ENCODE measurements at places on chromosomes 2 and 18.
A peak's percentile ranks its signal among the peaks of the same experiment; 100 is the strongest.

GRCh38 chr2:48496849-48497248 lies 33.1 kb upstream of the STON1 start:
- no peak for DNase-seq

DNA sequence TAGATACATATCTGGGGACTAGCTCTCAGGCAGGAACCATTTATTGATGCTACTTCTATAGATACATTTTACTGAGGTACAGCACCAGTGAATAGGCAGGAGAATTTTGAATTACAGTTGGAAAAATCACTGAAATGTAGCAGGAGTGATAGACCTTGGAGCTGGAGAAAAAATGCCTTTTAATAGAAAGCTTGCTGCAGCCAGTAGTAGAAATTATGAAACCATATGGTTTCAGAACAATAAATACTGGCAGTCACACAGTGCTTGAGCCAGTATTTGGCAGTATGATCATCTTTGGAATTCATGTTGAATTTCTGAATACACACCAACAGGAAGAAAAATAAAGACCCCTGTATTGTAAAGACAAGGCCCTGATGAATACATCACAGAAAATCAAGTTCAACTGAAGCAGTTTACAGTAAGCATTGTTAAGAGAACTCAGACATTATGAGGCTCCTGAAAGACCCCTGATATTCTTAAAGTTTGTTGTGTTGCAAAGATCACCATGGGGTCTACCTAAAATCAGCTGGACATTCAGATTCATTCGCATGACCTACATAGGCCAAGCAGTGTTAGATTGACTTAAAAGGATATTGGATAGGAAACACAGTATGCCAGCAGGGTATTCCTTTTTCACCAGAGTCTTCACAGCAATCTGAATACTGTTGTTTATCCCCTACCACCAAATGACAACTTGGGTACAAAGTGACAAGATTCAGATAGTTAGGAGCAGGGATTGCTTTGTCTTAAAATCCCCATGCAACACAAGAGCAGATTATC lies 139.0 kb downstream of the EHBP1 start:
- no peak for DNase-seq

- DNase-seq: no peak
Observed at GRCh38 chr2:191061381-191061980, 47.5 kb upstream of the STAT1 start.

DNA sequence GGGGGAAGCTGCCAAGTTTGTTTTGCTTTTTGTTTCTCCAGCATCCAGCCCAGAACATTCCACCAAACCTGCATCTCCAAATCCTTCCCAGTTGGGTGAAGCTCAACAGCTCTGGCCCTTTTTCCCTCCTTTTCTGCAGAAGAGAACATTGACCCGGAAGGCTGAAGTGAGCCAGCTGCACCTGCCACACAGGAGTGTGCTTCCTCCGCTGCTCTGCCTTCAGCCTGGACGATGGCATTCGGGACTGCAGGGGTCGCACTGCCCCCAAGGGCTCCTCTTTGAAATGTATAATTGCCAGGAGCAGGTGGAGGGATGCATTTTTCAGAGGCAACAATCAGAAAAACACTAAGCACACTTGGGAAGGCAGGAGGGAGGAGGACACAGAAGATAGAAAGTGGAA lies 41.8 kb downstream of the ST8SIA5 start:
- DNase-seq: no peak

- no peak for DNase-seq
Observed at GRCh38 chr2:150589681-150590080, 102.2 kb upstream of the RND3 start.

- no peak for DNase-seq
Observed at GRCh38 chr2:127820080-127820668, 9.2 kb upstream of the WDR33 start.

DNA sequence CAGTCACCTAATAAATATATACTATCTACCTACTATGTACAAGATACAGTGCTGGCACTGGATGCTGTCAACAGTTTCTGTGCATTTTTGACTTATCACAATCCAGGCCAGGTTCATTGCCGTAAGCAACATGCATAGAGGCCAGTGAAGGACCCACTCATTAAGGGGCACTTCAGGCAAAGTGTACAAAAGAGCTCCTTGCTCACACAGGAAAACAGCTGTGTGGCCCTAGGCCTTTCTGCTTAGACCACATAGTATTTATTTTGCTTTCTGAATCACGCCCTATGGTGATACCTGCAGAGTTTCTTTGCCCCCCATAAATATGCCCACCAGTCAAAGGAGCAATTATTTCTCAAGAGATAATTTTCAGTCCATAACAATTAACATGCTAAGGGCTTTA lies 39.6 kb upstream of the STAT4 start:
- no peak for DNase-seq

DNA sequence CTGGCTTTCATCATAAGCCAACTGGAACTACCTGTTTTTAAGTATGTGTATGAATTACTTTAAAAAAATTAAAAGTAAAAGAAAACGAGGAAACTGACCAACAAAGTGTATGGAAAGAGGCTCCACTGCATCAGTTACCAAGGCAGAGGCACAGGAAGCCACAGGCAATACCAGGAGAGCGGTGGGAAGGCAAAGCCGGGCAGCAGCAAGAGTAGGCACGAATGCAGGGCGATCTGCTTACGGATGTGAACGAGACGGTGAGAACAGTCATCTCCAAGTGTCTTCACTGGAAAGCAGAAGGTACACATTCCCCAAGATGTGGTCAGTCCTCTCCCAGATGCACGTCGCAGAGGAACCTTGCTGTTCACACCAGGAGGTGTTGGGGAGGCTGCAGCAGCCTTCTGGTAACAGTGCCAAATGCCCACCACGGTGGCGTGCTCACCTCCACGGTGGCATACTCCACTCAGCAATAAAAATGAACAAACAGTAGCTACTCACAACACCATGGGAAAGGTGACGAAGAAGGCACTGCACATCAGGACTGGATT lies 43.1 kb downstream of the HS6ST1 start:
- no peak for DNase-seq

GRCh38 chr2:118549503-118549902 lies 297.9 kb downstream of the EN1 start:
- DNase-seq: no peak

- DNase-seq: no peak
Observed at GRCh38 chr18:24818441-24818840, 358.0 kb downstream of the HRH4 start.

- no peak for DNase-seq
Observed at GRCh38 chr2:67669766-67670165, 272.6 kb downstream of the ETAA1 start.

DNA sequence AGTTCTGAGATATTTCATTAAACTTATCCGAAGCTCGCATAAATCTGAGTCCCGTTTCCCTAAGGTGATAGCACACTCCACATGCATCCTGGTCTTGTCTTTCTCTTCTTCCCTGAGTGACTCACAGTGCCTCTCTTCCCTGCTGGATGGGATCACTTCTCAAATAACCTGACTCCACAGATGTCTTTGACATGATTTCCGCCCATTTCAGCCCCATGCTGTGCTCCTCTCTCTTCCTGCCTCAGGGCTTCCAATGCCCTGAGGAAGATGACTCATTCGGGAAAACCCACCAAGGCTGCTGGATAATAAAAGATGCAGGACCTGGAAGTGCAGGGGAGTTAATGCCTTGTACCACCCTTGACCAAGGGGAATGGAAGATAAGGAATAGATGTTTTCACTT lies 441.7 kb upstream of the SOX11 start:
- DNase-seq: no peak

GRCh38 chr18:36441426-36442240 lies 144.1 kb downstream of the FHOD3 start:
- DNase-seq: peak; percentile 29

DNA sequence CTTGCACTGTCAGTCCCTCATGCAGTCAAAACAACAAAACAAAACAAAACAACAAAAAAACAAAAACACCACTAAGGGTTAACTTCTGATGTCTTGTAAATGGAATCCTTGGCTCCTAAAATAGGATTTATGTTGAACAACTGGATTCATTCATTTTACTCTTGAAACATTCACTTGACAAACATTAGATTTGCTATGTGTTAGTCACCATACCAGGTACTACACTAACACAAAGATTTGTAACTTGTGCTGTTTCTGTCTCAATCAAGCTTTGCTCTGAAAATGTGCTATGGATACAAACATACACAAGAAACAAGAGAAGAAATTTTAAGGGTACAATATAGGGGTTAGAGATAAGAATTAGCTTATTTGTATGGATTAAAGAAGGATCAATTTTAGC lies 812.8 kb downstream of the LRP1B start:
- DNase-seq: no peak

- DNase-seq: no peak
Observed at GRCh38 chr2:128513961-128514283, 195.3 kb upstream of the HS6ST1 start.

DNA sequence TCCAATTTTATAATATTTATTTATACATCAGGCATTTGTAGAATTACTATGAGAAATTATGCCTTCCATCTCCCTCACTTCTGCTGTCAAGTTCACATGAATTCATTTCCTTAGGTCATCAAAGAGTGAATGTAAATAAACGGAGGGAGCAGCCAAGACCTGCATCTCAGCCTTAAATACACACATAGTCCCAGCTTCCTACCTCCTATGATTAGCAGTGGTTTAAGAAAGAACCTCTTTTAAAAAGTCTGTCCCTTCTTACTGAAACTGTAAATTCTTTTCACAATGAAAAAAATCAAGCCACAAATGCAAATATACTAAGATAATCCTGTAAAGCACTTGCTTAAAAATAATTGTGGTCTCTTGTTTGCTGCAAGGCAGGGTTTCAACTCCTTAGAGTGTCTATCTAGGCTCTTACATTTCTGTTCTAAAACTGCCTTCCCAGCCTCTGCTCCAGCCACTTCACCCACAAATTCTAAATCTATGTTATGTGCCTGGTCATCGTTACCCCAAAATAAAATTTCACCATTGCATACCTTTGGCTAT lies 532.7 kb upstream of the FSHR start:
- DNase-seq: no peak

DNA sequence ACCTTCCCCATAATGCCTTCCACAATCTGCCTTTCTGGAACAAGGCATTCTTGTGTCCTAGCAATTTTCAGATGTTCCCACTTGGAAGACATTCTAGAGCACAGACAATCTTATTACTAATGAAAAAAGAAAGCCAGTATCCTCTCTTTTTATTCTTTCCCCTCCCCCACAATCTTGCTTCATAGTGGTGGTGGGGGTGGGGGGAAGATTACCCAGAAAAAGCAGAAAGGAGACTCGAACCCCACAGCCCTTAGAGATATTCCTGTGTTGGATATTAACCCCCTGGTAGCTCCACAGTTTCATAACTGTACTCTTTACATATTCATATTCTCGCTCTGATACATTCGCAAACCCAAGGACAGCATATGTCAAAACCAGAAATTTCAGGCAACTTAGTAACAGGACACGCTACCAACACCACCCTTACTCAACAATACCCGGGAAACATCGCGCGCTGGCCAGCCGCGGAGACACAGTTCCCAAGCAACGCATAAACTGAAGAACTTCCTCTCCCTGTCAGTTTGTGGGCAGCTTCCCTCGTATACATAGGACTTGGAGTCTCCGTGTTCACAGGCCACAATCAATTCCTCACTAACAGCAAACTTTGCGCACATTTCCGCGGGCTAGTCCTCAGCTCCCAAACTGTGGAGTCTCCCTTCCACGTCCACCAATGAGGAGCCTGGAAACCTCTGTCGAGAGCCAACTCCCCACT lies 793 bp downstream of the NR4A2 start:
- peak; percentile 64 for DNase-seq

DNA sequence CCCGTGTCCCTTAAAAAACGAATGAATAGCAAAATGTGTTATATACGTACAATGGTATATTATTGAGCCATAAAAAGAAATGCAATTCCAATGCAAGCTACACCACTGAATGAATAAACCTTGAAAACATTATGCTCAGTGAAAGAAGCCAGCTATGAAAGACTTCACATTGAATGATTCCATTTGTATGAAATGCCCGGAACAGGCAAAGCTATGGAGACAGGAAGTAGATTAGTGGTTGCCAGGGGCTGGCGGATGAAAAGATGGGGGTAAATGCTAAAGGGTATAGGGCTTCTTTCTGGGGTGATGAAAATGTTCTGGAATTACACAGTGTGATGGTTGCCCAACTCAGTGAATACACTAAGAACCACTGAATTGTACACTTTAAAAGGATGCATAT lies 113.3 kb downstream of the NOL10 start:
- DNase-seq: no peak

- no peak for DNase-seq
Observed at GRCh38 chr2:174025271-174026121, 60.3 kb upstream of the SP3 start.

- no peak for DNase-seq
Observed at GRCh38 chr2:29276151-29276550, 160.9 kb downstream of the CLIP4 start.

DNA sequence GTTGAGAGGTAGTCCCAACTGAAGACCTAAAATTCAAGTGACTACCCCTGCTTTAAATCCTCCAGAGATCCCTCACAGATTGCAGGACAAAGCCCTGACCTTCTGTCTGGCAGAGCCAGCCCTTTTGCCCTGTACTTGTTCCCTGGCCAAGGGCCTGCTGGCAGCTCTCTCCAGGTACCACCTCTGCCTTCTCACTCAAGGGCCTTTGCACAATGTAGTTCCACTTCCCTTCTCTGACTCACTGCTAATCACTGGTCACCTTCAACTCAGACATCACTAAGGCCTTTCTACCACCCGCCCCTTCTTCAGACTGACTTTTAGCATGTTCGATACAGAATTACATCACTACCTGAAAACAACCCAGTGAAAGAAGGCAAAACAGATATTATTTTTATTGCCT lies 411.0 kb downstream of the TMEM182 start:
- no peak for DNase-seq

GRCh38 chr2:37500031-37500430 lies 155.6 kb downstream of the QPCT start:
- DNase-seq: no peak

DNA sequence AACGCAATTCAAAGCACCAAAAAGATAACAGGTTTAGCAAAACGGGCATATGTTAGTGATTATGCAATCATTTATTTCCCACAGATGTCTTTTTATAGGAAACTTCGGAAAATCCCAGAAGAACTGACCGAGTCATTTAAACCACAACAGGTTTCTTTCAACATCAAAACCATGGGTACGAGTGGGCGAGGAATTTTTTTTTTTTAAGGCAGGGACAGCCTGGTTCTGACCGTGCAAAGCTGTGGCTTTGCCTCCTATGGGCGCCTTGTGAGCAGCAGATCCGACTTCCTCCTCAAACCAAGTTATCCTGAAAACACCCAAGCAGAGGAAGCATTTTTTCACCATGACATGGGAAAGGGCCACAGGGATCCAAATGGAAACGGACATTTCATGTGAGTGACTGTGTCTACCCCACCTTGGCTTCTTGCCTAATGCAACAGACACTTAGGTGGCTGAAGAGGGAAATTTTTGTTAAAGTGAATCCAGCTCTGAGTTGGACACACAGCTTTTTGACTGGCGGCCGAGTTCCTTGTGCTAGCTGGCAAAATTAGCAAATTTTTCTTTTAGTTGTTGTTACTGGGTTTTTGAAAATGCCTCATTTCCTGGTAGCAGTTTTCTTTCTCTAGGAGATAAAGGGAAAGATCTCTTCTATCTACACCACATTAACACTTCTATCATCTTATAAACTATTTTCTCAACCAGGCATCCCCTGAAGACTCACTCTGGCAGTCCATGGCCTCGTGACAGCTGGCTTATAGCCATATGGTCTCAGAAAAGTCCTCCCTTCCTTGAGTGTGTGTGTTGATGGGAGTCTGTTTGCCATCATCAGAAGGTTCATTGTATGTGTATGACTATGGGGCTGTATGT lies 487.4 kb upstream of the ZEB2 start:
- DNase-seq: peak; percentile 89

- no peak for DNase-seq
Observed at GRCh38 chr2:201126308-201127151, 10.6 kb downstream of the CFLAR start.

Data from amniotic stem cell (primary cell).